ENCODE measurements at places on chromosomes 11 and 22. TPM values are rescaled to one million over a fixed set of nuclear protein-coding genes. Genes with fewer than 3 reads are reported as not detected.

DNA sequence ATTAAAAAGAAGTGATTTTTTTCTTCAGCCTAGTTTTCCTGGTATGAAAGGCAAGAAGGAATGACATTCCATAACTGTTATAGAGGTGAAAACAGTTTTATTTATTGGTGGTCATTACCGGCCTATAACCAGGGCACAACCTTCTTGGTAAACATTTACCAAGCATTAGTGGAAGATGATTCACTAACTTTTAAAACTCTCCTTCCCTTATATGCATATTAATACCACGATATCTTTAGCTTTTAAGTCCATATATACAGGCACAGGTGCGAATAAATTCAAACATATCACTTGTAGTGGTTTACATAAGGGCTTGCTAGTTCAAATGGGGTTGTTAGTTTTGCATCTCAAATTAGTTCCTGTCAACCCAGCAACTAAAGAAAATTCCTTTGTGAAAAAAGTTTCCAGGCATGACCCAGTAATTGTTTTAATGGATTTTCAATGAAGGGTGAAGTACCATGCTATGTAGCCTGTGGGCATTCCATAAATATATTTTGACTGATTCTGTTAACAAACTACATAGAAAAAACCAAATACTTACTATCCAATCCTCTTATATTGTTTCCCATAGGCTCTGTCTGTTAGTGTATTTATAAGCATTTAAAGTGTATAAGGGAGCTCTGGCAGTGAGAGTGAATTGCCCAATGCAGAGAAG is 30.6 kb upstream of the ROBO3 start:
- DNase-seq = no peak

- DNase-seq = no peak
Measured at GRCh38 chr11:77884186-77884828, 63.4 kb downstream of the AAMDC start.

The TBX10 gene
- total RNA-seq = not detected

The OR10D3 gene
- not detected for total RNA-seq

DNA sequence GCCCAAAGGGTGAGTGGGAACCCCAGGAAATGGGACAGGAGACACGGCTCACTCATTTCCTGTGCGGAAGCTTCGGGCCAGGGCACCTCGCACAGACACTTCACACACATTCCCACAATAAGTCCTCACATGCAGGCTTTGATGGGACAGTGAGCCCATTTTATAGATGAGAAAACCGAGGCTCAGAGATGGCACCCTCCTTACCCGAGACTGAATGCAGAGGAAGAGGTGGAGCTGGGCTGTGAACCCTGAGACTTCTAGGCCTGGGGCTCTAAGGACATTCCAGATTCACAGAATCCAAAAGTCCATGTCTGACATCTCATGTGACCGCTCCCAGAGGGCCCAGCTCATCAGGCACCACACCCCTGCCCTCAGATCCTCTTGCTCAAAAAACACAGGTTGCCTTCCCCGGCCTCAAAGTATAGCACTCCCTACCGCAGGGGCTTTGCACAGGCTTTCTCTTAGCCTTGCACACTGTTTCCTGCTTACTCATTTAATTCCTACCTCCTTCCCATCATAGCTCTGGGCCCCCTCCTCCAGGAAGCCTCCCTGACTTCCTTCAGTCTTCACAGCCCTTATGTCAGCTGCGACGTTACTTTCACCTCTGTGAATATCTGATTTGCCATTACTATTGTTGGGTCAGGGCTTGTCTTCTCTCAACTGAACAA is 57.1 kb upstream of the TCF20 start:
- no peak for DNase-seq

Data from CD8-positive, alpha-beta T cell (primary cell).